Activated T-cell treated with anti-CD3 and anti-CD28 coated beads, Interleukin-2, amount 50 U/mL, for 48 hours (primary cell): ENCODE measurements at places on chromosomes 16 and 17.
A peak's percentile ranks its signal among the peaks of the same experiment; 100 is the strongest.

DNA sequence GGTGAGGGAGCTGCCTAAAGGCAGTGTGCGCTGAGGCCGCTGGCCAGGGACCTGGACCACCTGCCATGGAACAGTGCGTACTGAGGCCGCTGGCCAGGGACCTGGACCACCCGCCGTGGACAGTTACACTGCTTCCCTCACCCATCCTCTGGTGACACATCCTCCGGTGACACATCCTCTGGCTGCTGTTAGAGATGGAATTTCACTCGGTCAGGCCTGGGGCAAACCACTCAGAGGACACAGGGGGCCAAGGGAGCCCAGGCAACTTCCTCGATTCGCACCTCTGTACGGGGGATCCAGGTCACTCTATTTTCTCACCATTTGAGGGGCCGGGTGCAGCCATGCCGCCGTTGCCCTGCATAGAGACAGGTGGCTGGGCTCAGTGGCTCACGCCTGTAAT, 32.4 kb upstream of the RPTOR start:
- DNase-seq: no peak

- DNase-seq: no peak
These were observed 82.4 kb upstream of the TOX3 start for GRCh38 chr16:52629296-52629695.

- no peak for DNase-seq
These were observed 16.3 kb downstream of the SLX4 start for GRCh38 chr16:3595110-3595486.

DNA sequence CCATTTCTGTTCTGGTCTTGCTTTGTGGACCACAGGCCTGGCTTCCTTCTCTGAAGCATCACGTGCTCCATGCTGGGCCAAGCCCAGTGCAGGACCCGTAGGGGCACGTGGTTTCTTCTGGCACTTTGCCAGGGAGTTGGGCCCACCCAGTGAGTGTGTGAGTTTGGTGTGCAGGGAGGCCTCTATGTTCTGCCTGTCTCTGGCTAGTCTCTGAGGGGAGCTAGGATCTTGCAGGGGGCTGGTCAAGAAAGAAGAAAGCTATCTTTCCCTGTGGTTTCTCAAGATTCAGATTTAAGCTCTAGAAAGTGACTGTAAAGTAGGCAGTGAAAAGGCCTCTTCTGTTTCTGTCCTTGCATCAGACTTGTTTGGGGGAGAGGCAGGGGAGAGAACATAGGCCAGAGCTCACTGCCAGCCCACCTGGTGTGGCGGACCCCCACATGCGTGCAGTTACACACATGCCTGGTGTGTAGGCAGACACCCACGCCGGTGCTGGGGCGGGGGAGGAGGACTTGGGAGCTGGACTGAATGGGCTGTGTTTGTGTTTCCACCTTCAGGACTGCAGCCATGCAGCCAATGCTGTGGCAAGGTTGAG, 11.8 kb downstream of the LASP1 start:
- DNase-seq: peak; percentile 69

DNA sequence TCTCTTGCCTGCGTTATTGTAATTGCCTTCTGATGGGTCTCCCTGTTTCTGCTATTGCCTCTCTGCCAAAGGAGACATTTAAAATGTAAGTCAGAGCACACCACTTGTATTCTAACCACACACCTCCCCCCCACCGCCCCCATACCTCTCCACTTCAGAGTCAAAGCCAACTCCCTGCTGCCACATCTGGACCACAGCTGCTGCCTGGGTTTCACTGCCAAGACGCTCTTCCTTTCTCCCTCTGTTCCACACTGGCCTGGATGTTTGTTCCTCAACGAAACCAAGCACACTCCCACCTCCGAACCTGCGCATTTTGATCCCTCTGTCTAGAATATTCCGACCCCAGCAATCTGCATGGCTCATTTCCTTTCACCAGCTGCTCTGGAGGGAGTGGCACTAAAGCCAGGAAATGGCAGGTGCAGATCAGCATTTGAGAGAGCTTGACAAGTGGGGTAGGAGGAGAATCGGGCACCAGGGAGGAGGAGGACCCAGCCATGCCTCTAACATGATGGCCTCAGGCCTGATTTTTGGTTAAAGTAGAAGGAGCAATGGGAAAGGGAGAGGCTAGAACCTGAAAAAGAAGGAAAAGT, 92.4 kb upstream of the HS3ST2 start:
- no peak for DNase-seq

- DNase-seq: no peak
These were observed 53.7 kb upstream of the LGALS9 start for GRCh38 chr17:27577121-27577761.

DNA sequence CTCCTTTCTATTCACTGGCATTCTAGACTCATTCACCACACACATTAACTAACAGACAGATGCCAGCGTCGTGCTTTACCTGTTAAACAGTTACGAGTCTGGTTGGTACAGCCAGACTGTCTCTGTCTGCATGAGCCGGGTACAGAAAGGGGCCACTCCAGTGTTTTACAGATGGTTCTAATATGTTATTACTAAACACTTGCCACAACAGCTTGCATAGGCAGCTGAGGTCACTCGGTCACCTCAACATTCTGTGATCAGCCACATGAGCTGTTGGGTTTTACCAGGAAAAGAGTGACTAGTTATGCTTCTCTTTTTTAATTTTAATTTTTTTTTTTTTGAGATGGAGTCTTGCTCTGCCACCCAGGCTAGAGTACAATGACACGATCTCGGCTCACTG, 25.2 kb downstream of the CD300A start:
- DNase-seq: no peak

DNA sequence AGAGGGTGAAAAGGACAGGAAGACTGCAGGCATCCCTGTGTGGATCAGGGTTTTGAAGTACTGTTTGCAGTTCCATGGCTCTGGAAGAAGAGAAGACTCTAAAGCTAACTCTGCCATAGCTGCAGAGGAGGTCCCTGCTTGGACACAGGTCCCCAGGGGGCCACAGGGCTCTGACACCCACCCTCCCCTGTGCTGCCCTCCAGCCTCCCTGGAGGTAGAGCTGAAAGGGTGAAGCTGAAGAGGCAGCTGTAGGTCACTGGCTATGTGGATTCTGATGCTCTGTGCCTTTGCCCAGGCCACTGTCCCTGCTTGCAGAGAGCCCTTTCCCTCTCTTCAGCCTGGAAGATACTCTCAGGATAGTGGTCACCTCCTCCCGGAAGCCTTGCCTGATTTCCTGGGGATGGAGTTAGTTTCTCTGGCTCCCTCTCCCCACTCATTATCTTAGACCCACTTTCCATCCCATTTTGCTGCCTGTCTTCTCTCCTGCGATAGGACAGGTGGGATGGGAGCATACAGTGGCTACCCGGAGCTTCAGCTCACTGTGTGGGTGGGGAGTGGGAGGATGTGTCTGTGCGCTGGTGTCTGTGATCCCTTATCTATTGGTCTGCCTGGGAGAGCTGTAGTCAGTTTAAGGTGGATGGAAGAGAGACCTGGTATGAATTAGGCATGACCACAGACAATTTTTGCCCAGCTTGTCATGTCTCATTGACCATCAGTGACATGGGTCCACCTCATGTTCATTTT, 89.8 kb upstream of the TMEM97 start:
- DNase-seq: no peak

- peak; percentile 30 for DNase-seq
These were observed 97.3 kb downstream of the SDK2 start for GRCh38 chr17:73546770-73547536.

- no peak for DNase-seq
These were observed 897 bp downstream of the OMG start for GRCh38 chr17:31296142-31296541.

DNA sequence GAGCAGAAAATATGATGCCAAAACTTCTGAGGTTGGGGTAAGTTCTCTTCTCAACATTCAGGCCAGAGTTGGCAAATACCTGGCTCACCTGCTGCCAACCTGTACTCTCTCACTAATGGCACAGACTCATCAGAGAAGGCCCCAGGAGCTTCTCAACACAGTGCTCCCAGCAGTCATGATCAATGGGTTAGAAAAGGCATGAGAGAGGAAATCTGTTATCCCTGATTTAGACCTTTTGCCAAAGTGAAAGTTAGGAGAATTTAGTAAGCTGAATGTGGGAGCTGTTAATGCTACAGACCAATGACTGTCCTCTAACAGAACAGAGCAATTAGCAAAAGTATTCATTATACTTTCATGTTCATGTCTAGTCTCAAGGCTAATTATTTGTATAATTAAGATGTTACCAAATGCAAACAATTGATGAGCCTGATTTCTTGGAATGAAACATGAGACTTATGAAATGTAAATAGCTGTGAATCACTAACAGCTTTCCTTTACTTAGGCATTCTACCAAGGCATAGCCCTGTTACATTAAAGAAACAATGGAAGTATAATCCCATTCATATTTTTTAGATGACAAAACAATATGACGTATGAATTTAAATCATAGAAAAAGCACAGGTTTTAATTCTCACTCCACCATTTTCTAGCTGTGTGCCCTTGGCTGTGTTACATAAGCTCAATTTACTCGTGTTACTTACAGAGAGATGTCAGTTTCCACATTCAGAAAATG, 68.7 kb upstream of the MARCHF10 start:
- DNase-seq: no peak

GRCh38 chr16:1678500-1679098, 520 bp downstream of the JPT2 start:
- peak; percentile 58 for DNase-seq

DNA sequence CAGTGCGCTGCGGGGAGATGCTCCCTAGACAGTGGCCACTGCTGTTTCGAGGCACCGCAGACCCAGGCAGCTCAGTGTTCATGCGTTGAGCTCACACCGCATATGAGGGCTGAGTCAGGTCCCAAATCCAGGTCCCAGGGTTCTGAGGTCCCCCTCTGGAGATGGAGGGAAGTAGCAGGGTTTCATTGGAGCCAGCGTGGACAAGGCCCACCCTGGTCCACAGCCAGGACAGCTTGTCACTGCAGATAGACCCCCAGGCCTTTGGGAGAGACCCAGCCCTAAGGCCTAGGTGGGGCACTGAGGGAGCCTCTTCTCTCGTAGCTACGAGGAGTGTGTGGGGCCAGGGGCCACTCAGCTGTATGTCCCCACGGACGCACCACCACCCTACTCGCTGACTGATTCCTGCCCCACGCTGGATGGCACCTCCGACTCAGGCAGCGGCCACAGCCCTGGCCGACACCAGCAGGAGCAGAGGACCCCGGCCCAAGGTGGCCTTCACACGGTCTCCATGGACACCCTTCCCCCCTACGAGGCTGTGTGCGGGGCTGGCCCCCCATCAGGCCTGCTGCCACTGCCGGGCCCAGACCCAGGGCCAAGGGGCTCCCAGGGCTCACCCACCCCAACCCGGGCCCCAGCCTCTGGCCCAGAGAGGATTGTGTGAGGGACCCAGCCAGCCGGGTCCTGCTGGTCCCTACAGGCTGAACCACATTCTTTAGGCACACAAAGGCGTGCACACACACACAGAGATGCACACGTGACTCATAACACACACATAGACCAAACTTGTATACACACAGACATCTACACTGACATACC, 53.4 kb downstream of the BEAN1 start:
- DNase-seq: no peak

DNA sequence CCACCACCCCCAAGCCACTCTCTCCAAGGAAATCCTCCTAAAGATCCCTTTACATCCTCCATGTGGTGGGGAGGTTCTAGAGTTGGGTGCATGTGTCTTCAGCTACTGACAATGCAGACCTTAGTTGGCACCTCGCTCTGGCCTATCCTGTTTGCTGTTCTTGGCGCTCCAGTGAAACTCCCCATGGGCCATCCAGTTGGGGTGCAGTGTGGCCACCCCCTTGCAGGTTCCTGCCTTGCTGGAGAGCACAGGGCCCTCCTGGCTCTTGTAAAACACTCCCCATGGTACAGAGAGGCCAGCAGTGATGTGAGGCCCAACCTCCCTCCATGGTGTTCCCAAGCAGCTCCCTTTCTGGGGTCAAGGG, 22.7 kb upstream of the STH start:
- no peak for DNase-seq

GRCh38 chr17:50424996-50425681, 879 bp upstream of the ACSF2 start:
- no peak for DNase-seq

DNA sequence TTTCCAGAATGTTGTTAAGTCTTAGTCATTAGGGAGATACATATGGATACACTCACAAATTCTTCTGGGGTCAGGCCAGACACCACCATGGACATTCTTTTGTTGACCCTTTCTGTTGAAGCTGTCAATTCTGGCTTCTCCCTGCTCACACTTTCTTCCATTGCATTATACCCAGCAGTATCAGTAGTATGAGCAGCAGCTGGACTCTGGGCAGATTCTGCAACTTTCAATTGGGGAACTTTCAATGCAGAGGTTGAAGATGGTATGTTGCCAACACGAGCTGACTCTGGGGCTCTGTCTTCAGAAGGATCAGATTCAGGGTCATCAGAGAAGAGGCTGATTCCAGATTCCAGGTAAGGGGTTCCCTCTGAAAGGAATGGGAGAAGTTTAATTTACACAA, 45.8 kb downstream of the RND2 start:
- no peak for DNase-seq

DNA sequence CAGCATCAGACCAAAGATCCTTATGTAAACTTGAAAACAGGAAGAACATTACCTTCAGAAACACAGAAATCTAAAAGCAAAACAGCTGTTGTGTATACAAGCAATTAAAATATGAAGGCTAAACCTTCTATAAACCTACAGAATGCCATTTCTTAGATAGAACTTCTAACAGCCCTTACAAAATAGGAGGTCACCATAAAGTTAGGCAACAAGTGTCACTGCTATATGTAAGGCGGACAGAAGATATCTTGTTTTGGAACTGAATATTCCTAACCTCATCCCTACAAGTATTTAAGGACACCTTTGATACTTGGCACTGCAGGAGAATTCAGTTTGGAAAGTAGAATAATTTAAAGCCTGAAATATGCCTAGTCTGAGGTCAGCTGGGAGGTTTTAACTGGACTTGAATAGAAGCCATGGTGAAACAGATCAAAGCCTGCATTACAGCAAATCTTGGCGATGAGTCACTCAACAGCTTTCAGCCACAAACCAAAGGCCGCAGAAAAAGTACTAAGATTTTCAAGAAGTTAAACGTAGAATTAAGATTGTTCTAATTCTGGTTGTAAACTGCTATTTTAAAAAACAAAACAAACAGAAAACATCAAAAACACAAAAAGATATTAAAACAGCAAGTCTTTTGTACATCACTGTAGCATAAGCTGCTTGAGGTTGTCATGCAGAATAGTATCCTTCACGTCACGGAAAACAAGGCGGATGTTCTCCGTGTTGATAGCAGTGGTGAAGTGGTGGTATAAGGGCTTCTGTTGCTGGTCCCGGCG, 42.7 kb downstream of the GNA13 start:
- DNase-seq: no peak

- no peak for DNase-seq
These were observed 174.3 kb upstream of the NLRP1 start for GRCh38 chr17:5758651-5759050.

DNA sequence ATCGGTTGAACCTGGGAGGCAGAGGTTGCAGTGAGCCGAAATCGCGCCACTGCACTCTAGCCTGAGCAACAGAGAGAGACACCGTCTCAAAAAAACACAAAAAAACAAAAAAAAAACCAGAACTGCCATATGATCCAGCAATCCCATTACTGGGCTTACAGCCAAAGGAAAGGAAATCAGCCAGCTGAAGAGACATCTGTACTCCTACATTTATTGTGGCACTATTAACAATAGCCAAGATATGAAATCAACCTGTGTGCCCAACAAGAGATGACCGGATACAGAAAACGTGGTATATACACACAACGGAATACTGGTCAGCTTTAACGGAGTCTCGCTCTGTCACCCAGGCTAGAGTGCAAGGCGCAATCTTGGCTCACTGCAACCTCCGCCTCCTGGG, 14.6 kb downstream of the FANCA start:
- DNase-seq: no peak

- DNase-seq: peak; percentile 47
These were observed 79.0 kb downstream of the RPA1 start for GRCh38 chr17:1908699-1909309.

- no peak for DNase-seq
These were observed 91.4 kb downstream of the GRIN2A start for GRCh38 chr16:10090816-10091215.
